H54 (cell line): ENCODE measurements at places on chromosomes 4 and X.

GRCh38 chr4:105951198-105951597 is 55.9 kb downstream of the NPNT start:
- no peak for DNase-seq

DNA sequence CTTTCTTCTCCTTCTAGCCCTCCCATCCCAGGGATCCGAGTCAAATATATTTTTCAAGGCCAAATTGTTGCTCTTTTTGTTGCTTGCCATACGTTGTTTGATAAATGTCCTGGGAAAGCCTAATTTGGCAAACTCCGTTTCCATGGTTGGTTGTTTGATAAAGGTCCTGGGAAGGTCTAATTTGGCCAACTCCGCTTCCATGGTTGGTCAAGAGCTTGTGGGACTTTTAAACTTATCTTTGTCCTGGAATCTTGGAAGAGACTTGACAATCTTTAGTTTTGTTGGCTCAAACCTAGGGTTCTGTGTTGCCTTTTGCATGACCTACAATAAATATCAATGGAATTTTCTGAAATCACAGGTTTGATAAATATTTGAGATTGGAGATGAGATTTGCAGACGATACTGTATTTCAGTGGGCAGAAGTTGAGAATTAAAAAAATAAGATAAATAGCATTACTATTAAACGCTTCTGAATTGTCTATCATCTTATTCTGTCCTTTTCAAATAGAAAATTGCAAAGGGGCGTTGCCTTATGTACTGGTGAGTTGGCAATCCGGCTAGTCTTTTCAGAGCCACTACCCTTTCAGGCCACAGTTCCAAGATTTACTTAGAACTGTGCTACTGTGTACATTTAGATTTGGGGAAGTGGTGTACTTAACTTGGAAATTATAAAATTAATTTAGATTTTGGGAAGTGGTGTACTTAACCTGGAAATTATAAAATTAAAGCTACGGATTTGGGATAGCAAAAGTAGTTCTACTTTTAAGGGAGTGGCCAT is 804 bp downstream of the OSTC start:
- DNase-seq, result no peak

DNA sequence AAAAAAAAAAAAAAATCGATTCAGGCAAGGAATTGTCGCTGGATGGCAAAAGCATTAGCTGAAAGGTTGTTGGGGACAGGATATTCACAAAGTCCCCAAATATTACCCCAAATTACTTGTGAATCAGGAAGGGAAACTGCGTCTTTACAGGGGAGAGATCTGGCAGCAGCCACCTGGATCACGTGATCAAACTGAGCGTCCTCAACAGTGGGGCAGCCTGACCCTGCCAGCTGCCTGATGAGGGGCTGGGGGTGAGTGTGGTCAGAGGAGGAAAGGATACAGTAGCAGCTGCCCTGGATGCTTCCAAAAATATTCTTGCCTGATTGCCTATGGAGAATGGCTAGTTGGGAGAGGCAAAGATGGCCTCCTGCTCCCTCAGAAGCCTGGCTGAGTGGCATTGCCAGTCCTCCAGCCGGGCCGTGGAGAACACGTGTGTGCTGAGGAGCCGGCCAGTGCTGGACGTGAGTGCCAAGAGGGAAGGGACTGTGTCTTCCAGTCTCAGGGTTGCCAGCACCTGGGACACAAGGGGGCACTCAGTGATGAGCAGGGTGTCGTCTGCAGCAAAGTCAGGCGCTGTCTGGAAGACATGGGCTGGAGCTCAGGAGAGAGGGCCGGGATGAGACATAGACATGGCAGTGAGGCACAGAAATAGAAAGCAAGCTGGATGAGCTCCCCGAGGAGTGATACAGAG is 3.0 kb upstream of the LAGE3 start:
- no peak for DNase-seq

DNA sequence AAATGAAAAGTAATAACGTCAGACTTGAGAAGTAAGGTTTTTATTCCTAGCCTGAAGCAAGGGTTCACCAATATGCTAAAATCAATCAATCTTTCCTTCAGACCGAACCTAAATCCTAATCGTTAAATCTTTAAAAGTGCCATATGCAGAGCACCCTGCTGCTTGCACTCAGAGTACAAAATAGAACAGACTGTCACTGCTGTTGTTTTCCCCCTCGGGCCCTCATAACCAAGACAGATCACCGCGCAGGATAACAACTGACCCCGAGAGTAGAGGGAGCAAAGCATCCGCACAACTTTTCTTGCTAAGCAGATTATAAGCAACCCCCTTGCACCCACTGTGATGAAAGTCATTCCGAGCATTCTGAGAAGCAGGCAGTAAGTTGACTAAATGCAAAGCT is 550.9 kb upstream of the NDST4 start:
- DNase-seq, result no peak

GRCh38 chr4:22202246-22202974 is 253.8 kb upstream of the KCNIP4 start:
- DNase-seq, result no peak

DNA sequence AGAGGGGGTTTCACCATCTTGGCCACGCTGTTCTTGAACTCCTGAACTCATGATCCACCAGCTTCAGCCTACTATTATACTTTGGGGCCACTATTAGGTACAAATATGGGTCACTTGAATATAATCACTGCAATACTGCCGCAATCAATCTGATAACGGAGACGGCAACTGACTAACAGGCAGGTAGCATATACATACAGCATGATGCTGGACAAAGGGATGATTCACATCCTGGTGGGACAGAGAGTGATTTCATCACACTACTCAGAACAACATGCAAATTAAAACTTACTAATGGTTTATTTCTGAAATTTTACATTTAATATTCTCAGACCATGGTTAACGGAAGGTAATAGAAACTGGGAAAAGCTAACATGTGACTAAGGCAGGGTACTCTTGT is 10.9 kb downstream of the LRBA start:
- no peak for DNase-seq
